ENCODE measurements at places on chromosomes 16 and 17. TPM values are rescaled to one million over a fixed set of nuclear protein-coding genes. Genes with fewer than 3 reads are reported as not detected.

GRCh38 chr16:47377154-47377553 is 83.7 kb downstream of the ITFG1 start:
- DNase-seq: no peak

- DNase-seq: no peak
These were observed 20.7 kb downstream of the TXNDC11 start for GRCh38 chr16:11721781-11722467.

Gene KRT33B
- 0.37 TPM for polyA plus RNA-seq

DNA sequence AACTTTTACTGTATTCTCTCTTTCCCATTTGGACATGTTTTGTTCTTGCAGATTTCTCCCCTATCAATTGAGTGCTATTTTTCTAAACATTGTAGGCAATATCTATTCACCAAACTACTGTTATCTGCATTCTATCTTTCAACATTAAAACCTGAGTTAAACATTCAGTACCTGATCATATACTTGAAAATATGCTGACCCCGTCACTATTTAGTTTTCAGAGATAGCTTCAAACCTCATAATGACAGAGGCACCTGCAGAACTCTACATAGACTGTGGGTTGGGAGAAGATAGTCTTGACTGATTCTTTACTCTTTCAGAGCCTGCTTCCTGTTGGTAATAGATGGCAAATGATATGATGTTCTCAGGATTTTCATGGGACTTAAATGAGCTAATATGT is 965.7 kb upstream of the GOT2 start:
- DNase-seq: no peak

Gene ZNF23
- polyA plus RNA-seq: 8.8 TPM

DNA sequence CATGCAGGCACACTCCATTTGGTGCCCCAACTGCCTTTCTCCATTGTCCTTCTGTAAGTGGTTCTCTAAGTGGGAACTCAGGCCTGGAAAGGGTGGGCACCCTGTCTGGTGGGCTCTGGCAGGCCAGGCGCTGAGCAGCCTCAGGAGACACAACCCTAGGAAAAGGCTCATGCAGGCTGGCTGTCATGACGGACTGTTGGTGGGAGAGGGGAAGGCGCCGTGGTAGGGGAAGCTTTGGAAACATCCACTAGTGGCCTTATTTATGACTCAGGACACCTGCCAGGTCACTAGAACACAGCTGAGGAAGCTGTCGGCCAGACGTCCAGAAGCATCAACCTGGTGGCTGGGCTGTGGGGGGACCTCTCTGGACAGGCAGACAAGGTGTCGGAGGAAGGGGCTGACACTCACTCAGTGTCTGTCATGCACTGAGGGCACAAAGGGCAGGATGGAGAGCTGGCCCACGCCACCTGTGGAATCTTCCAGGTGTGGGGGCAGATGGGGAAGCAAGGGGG is 216.0 kb downstream of the SEC14L1 start:
- no peak for DNase-seq

GRCh38 chr16:711548-712320 is 3.2 kb upstream of the METRN start:
- DNase-seq: peak; percentile 71

DNA sequence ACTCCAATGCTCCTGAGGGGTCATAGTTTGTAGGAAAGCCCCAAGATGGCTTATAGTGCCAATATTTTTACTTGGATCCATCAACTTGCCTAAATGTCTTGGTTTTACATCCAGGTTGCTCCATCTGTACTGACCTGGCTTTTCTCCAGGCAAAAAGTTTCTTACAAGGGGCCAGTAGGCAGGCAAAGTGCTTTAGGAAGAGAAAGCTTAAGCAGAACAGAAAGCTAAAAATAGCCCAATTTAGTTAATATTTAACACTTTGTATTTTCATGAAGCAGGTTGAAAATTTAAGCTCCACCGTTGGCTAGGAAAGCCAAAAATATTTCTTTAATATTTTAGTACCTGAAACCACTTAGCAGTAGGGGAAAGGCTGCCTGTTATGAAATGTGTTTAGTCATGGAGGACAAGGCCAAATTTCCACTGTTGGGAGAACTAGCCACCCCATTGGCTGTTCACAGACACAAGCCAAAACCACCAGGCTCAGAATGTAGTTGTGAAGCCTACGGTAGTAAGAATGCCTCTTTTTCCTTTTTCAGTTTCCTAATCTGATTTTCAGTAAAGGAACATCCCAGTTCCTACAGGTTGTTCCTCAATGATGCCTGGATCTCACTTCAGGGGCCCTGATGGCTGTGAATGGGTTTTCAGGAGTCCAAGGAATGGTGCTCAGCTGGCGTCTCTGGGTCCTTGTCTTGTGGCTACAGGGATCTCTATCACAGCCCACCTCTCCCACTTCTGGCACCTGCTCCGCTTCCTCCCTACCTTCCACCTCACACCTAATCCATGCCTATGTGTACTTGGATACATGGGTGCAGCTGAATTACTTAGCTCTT is 324.8 kb downstream of the PMP22 start:
- peak; percentile 58 for DNase-seq

- DNase-seq: no peak
These were observed 775 bp downstream of the SPIRE2 start for GRCh38 chr16:89828870-89829629.

Gene TNS4
- polyA plus RNA-seq: not detected

All from muscle of leg (tissue), 16 donors.